ENCODE measurements at places on chromosomes 3 and 15.

GRCh38 chr3:177561769-177562392 lies 364.6 kb upstream of the TBL1XR1 start:
- no peak for DNase-seq

- no peak for DNase-seq
These were observed 70.4 kb downstream of the DLG1 start for GRCh38 chr3:197227780-197228574.

GRCh38 chr3:154059833-154060232 lies 61.4 kb upstream of the ARHGEF26 start:
- no peak for DNase-seq

DNA sequence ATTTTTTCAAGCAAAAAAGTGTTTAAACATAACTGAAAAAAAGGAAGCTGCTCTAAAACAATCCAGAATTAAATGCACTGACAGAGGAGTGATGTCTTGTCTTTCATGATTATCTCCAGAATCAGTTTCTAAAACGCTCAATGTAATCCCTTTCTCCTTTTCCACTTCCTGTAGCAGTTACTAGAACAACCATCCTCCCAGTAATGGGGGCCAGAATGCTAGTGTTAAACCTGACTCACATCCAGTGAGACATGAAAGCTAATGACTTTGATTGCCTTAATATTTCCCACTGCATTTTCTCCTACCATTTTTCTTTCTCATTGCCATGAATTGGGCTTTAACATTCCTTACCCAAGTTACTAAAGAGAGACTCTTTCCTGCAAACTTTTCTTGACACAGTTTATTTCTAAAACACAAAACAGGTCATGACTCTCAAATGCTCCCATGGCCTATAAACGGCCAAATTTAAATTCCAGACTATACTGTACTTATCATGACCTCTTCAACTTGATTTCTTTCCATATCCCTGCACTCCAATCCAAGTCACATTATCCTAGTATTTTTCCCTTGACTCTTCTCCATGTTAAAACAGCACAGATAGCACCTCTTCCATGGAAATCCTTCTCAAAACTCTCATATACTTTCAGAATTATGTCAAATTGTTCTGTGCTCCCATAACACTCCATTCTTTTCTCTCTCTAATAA lies 341.4 kb downstream of the NAALADL2 start:
- DNase-seq: no peak

GRCh38 chr3:95905182-95905581 lies 909.2 kb upstream of the EPHA6 start:
- DNase-seq: no peak

- no peak for DNase-seq
These were observed 989 bp upstream of the VGLL3 start for GRCh38 chr3:86991840-86992435.

GRCh38 chr3:131405411-131405810 lies 23.8 kb downstream of the NUDT16 start:
- no peak for DNase-seq

- no peak for DNase-seq
These were observed 818 bp downstream of the PPP1R2 start for GRCh38 chr3:195542316-195542697.

All from CD4-positive, alpha-beta T cell treated with Interleukin-2 at 100 ng/mL for 4 hours (primary cell).